ENCODE measurements at places on chromosomes 6 and 20.

- H3K4me1 ChIP-seq = no peaks in the 10 kb centered on the region
- H3K36me3 ChIP-seq = no peaks in the 10 kb centered on the region
- no peaks in the 10 kb centered on the region for H3K27me3 ChIP-seq
- no peak overlapping the region for H3K4me3 ChIP-seq
- no peak overlapping the region for H3K27ac ChIP-seq
- DNase-seq = no peak
These were observed 879.7 kb downstream of the QKI start for GRCh38 chr6:164294047-164294784.

- H3K4me3 ChIP-seq = no peak overlapping the region
- no peaks in the 10 kb centered on the region for H3K27me3 ChIP-seq
- DNase-seq = no peak
- no peak overlapping the region for H3K27ac ChIP-seq
- H3K4me1 ChIP-seq = no peaks in the 10 kb centered on the region
These were observed 520.9 kb upstream of the CITED2 start for GRCh38 chr6:139895205-139895793.

- no peak for DNase-seq
- no peaks in the 10 kb centered on the region for H3K36me3 ChIP-seq
- no peaks in the 10 kb centered on the region for H3K4me1 ChIP-seq
- no peak overlapping the region for H3K27ac ChIP-seq
These were observed 109.5 kb upstream of the RAB32 start for GRCh38 chr6:146433881-146434731.

- DNase-seq = no peak
- H3K27ac ChIP-seq = no peak overlapping the region
- H3K4me1 ChIP-seq = no peaks in the 10 kb centered on the region
- no peak overlapping the region for H3K4me3 ChIP-seq
- no peaks in the 10 kb centered on the region for H3K27me3 ChIP-seq
These were observed 270.0 kb upstream of the ZFP64 start for GRCh38 chr20:52461582-52461981.

DNA sequence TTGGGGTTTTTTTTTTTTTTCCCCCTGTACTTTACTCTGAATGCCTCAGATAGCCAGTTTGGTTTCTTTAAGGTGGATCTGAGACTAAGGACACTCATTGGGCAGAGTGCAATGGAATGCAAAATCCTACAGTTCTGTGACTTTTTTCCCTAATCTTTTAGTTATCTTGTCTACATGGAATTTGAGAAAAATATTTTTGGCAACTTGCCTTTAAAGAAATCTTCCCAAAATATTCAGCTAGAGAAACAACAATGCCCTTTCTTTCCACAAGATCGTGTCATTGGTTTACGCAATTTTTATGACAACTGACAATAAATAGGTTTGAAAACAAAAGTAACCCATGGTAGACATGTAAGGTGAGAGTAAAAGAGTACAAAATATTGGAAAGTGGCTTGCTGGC lies 171.7 kb upstream of the LAMP5 start:
- H3K27me3 ChIP-seq = no peaks in the 10 kb centered on the region
- no peak overlapping the region for H3K27ac ChIP-seq
- H3K4me3 ChIP-seq = no peak overlapping the region
- no peak for DNase-seq

DNA sequence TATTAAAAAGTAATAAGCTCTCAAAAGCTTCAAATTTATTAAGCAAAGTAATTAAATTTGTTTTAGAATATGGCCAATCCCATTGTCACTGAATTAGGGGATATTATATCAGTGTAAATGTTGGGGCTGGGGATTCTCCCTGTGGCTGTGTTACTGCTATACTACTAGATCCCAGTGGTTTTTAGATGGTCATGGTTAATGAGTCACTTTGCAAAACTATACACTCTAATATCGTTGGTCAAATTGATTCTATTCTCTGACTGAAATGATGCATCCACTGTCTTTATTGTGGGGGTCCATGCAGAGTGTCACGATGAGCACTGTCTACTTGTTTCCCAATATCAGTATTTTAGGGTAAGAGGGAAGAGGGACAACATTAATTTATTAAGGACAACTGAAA lies 336.9 kb upstream of the PREP start:
- H3K27me3 ChIP-seq = no peaks in the 10 kb centered on the region
- DNase-seq = no peak
- H3K4me1 ChIP-seq = no peaks in the 10 kb centered on the region
- H3K4me3 ChIP-seq = no peak overlapping the region
